ENCODE measurements at places on chromosomes 1 and 21.

DNA sequence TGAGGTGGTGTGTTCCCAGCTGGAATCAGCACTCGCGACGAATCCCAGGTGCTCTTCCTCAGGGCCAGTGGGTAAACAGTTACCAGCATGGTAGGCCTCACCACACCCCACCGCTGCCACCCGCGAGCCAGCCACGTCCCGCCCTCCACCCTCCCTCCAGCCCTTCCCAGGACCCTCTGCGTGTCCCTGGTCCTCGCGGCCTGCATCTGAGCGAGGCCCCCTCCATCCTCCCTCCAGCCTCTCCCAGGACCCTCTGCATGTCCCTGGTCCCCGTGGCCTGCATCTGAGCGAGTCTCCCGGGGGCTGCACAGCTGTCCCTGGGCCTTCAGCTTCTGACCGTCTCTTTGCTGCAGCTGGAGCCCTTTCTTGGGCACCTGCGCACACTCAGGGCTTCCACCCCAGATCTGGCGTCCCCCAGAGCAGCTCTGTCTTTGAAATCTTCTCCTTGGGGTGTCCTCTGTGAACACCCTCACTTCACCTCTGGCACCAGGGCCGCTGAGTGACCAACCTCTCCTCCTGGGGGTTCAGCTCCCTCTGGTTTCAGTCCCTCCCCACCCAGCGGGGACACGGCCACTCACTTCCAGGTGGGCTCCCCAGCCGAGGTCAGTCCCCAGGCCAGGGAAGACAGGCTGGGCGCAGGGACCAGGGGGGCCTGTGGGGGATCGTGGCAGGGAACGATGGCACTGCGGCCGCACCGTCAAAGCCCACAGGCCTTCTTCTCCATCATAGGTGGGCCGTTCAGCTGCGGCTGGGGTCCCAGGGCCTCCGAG lies 57.8 kb upstream of the COL6A2 start:
- DNase-seq, result no peak

DNA sequence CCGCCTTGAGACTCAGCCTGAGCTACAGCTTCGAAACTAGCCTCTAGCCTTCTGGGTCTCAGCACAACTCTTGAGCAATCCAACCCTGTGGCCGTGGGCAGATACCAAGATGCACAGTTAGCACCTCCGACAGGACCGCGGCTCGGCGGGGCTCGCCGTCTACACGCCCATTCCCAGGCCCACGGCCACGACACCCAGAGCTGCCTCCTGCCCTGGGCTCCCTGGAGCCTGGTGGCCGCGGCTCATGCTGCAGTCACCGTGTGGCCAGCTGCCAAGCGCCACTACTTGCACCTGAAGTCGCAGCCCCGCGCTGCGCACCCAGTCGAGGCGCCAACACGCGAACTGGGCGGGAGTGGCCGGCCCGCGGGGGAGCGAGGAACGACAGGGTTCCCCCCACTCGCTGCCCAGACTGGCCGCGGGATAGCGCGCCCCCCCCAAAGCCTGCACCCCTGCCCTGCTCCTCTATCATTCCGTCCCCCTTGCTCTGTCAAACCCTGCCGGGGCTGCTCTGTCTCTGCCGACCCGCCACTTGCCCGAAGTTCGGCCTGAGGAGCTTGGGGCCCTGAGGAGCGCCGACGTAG lies 729 bp upstream of the CDCA8 start:
- no peak for DNase-seq

DNA sequence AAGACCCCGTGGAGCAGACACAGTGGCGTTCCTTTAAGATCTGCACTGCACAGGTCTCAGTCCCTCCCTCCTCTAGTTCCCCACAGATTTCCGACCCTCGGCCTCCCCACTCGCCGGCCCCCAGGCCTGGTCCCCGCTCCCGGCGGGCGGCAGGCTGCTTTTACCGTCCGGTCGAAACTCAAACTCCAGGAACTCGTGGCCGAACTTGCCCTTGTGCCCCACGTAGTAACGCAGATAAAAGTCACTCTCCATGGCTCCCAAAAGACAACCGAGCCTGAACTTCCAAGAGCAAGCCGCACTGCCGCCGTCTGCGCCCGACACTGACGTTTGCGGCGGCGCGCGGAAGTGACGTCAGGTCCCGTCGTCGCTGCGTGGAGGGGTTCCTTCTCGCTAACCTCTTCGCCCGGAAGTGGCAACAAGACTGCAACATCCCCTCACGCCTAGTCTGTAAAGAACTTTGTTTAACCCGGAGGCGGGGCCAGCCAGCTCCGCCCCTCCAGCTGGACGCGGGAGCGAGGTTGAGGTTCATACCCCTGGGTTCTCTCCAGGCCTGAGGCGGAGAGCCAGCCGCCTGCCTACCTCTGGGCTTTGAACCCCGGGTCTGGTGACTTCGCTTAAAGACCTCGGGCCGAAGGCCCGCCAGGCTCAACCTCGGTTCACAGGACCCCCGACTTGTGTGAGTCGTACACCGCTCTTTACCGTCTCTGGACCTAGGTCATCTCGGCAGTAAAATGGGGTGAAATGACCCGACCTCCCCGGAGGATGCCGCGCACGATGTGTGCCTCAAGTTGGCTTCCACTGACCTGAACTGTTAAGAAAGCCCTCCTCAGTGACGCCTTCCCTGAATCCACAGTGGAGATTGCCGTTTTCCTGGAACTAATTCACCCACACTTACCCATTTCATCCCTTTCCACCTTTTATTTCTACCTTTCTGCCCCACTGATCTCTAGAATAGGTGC lies at the start of gene MAGOH:
MAGOH (minus strand) TSS at position 322 of the 959 bp plus-strand sequence; CDS start at position 252, 70 bp downstream.
- peak; percentile 98 for DNase-seq

DNA sequence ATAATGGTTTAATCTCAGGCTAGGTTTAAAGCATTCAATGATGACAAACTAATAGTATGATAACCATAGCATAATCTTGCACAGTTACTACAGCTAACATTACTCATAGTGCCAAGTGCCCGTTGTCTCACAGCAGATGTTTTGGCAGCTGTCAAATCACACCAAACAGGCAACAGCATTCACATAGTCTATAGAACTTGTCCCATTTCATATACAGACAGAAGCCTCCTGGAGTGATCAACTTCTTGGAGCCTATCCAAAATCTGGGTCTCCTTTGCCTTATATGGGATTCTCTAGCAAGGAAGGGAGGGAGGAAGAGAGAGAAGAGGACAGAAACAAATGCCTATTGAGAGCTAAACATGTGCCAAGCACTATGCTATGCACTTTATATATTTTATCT lies 250.6 kb upstream of the ZP4 start:
- no peak for DNase-seq

DNA sequence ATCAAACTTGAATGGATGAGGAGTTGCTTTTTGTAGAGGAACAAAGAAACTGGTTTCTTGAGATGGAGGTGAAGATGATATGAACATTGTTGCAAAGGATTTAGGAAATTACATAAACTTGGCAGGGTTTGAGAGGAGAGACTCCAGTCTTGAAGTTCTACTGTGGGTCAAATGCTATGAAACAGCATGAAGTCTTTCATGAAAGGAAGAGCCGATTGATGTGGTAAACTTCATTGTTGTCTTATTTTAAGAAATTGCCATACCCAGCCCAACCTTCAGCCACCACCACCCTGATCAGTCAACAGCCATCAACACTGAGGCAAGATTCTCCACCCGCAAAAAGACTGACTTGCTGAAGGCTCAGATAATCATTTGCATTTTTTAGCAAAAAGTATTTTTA lies 52.2 kb downstream of the SIPA1L2 start:
- no peak for DNase-seq
